ENCODE measurements at places on chromosomes 7 and 10. TPM values are rescaled to one million over a fixed set of nuclear protein-coding genes. Genes with fewer than 3 reads are reported as not detected.

Gene LIPM
- not detected for total RNA-seq

Gene FAM237B
- total RNA-seq, result not detected

Gene TRDMT1
- total RNA-seq, result 7.1 TPM

Gene CLCN1
- under 0.01 TPM for total RNA-seq

Gene DNAH11
- under 0.01 TPM for total RNA-seq

Gene MRPL43
- total RNA-seq, result 55.7 TPM

Gene WEE2
- not detected for total RNA-seq
